ENCODE measurements at places on chromosomes 1 and 21.

- DNase-seq, result no peak
Measured at GRCh38 chr1:201009962-201010645, 13.4 kb downstream of the KIF21B start.

DNA sequence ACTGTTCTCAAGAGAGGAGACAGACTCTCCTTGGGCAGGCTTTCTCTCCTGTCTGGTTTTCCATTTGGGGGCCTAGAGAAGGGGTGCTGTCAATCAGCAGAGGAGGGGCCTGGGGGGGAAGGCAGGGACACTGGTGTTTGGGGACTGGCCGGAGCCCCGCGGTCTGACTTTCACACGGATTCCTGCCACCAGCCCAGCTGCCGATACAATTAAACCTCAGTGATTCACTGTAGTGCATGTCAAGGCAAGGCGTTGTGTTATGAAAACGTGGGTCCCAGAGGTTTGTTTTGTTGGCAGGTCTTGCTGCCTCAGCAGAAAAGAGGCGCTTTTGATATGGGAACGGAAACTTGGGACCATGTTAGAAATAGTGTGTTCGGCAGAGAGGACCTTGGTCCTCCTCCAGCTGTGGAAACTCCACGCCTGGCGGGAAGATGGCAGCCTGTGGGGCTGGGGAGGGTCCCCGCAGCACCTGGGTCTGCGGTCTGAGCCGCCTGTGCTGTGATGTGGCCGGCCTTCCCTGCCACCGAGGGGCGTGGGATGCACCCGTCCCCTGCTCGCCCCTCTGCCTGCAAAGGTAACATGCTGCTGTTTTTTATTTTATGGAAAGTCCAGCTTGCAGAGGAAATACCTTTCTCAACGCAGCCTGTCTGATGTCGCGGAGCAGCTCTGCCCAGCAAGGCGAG is 47.6 kb downstream of the SPSB1 start:
- DNase-seq, result no peak

DNA sequence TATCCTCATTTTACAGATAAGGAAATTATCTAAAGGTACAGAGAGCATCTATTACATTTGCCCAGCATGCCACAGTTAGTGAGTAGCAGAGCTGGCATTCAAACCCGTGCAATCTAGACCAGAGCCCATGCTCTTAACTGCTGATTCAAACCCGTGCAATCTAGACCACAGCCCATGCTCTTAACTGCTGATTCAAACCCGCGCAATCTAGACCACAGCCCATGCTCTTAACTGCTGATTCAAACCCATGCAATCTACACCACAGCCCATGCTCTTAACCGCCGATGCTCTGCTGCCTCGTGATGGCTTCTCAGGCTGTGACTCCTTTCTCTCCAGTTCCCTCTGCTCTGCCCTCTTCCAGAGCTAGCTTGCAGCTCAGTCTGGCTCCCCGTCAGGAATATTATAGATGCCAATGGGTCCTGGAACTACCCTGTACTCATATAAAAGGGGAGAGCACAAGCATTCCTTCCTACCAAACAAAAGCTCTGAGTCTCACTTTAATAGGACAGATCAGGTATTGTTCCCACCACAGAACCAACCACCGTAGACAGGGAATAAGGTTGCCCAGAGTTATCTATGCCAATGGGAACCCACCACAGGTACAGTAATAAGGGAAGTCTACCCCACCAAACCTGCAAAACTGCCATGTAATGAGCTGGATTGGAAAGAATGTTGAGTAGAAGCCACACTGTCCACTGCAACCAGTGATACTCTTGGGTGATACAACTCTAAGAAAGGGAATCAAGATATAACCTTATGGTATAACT is 78.4 kb downstream of the SMYD3 start:
- no peak for DNase-seq

- no peak for DNase-seq
Measured at GRCh38 chr1:46581681-46582455, 22.2 kb downstream of the MKNK1 start.

DNA sequence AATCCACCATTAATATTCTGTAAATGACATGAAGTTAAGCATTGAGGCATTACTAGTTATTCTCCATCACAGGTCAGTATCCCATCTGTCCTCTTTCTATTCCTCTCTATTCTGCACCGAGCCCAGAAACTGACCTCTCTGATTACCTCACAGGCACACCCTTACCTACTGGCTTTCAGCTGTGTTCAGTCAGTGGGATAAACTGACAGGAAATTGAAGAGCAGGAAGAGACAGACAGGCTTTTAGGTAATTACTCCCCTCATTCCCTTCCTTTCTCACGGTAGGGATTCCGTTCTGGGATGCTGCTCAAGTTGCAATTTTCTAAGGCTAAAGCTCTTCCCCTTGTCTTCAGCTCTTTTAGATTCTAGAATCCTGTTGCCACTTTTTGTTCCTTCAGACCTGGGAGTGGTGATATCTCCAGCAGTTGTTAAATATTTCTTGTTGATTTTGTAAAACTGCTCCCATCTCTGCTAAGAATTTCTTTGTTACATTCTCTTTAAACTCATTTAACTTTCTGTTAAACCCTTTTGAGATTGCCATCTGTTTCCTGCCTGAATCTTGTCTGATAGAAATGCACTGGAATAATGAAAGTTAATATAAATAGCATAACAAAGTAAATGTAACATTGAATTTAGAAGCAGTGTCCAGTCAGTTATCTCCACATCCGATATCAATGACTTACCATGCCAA is 1063.4 kb downstream of the PLA2G4A start:
- DNase-seq, result no peak

DNA sequence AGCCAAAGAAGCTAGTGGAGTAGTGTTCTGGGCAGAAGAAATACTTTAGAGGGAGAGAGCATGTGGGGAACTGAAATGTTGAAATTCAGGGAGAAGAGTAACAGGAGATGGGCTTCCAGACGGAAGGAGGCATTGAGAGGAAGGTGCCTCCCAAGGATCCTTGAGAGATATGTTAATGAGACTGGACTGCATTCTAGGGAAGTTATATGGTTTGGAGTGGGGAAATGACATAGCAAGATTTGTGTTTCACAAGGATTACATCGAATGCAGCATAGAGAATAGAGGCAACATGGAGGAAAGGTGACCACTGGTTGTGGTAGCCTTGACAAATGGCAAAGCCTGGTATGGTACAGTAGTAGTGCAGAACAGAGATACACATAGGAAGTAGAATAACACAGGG is 160.5 kb upstream of the HMCN1 start:
- no peak for DNase-seq

DNA sequence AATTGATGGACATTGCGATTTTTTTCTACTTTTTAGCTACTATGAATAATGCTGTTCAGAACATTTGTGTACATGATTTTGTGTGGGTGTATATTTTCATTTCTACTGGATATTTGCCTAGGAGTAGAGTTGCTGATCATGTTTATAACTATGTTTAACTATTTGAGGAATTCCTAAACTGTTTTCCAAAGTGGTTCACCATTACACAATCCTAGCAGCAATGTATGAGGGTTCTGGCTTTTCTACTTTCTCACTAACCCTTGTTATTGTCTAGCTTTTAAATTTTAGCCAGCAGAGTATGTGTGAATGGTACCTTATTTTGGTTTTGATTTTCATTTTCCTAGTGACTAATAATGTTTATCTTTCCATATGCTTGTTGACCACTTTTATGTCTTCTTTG is 86.2 kb downstream of the ATG4C start:
- no peak for DNase-seq

GRCh38 chr1:196734006-196734405 is 40.6 kb upstream of the CFHR3 start:
- DNase-seq, result no peak

DNA sequence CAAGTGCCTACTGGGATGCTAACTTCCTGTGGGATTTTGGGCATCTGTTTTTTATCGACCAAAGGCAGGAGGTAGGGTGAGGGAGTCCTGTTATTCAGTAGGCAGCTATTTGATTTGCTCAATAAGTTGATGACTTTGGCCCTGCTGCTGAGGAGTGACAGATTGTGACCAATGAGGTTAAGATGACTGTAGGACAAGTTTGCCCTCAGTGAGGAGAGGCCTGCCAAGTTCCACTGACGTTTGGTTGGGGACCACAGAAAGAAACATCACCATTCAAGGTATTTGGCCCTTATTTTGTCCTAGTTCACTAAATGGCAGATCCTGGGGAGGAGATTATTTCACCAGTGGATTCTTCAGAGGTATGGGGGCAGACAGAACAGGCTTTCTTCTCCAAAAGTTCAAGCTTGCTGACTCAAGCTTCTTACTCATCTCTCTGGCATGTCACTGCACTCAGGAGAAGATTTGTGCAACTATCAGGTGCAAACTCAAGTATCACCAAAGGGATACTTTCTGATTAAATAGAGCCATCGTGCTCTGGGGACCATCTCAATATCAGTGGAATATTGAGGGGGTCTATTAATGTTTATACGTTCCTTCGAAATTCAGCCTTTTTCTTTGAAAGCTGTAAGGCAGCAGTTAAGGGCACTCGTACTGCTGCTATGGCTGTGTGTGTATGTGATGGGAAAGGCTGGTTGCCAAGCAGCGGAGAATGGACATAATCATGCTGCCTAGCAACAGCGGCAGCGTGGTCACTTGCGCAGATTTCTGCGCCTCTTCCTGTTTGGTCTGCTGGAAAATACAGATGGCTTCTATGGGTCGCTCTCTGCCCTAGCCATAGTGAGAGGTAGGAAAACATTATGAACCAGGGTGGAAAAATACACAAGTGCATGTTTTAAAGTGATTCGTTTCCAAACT is 78.7 kb downstream of the PBX1 start:
- DNase-seq, result no peak

DNA sequence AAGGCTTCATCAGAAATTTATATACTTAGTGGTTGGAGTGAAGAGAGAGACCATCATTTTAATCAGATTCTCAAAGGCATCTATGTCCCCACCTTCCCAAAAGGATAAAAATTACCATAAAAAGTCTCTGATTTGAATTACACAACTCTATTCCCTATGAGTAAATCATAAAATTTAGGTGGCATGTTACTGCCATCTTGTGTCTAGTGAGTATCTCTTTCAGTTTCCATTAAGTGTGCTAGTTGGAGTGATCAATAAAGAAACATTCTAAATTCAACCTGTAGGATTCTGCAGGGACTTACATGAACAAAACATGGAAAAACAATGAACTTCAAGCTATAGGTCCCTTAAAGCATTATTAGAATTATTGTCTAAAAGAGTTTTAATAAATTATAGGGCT is 655.4 kb downstream of the LTN1 start:
- DNase-seq, result no peak

- DNase-seq, result no peak
Measured at GRCh38 chr1:3070644-3071564, 1.9 kb downstream of the PRDM16 start.

GRCh38 chr1:48681476-48682305 is 95.0 kb downstream of the BEND5 start:
- no peak for DNase-seq

- DNase-seq, result no peak
Measured at GRCh38 chr1:209433649-209434031, 149.9 kb upstream of the CAMK1G start.

DNA sequence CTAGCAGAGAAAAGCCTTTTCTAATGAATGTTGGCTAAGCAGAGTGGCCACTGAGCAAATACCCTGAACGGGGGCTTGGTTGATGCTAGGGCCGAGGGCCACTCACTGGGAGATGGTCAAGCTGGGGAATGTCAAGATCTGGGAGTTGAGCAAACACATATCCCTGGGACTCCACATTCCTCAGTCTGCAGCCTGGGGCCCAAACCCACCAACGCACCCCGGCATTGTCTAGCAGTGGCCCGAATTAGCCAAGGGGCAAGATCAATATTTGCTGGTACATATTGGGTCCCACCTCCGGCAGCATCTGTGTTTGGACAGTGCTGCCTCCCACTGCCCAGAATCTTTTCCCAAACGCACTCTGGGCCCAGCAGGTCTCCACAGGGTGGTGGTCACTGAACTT is 144.1 kb downstream of the TRABD2B start:
- no peak for DNase-seq

- no peak for DNase-seq
Measured at GRCh38 chr1:162878000-162878596, 17.1 kb upstream of the CCDC190 start.

- DNase-seq, result no peak
Measured at GRCh38 chr1:222325506-222325905, 222.4 kb downstream of the HHIPL2 start.

DNA sequence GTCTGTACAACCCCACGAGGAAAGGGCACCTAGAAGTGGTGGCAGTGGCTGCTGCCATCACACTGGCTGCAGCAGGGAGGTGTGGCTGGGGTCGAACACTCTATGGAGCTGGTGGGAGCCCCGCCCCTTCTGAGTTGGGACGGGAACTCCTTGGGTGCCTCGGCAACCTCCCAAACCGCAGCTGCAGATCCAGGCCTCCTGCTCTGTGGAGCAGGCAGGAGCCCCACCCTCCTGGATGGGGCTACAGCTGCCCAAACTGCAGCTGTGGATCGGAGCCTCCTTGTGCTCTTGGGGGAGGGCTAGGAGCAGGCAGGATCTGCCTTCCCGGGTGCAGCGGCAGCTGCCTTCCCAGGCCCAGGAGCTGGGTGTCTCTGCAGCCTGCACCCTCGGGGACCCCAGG is 38.9 kb upstream of the TARDBP start:
- no peak for DNase-seq

DNA sequence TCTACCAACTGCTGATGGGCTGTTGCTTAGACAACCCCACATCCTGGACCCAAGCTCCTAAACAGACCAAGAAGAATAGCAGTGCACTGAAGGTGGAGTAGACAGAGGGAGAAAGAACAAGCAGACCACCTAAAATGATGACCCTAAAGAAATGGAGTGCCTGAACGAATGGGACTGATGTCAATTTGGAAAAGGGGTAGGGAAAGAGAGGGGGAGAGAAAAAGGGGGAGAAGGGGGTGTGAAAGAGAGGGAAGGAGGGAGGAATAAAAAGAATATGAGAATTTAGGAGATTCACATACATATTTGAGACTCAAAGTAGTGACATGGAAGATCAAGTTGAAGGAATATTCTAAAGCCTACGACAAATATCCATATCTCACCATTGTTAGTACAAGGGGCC is 144.4 kb upstream of the DUSP10 start:
- DNase-seq, result no peak

GRCh38 chr21:15062606-15062965 is 2.2 kb downstream of the NRIP1 start:
- DNase-seq, result no peak

- no peak for DNase-seq
Measured at GRCh38 chr21:41304068-41304720, 12.4 kb upstream of the FAM3B start.

- DNase-seq, result peak; percentile 28
Measured at GRCh38 chr1:22709891-22710700, 543 bp upstream of the EPHB2 start.
